Activated naive CD8-positive, alpha-beta T cell treated with anti-CD3 and anti-CD28 coated beads for 36 hours (primary cell): ENCODE measurements at places on chromosomes 1 and 21. TPM values are rescaled to one million over a fixed set of nuclear protein-coding genes. Genes with fewer than 3 reads are reported as not detected.

- DNase-seq, result no peak
Observed at GRCh38 chr1:209229494-209230061, 353.9 kb upstream of the CAMK1G start.

GRCh38 chr1:206502812-206503211 is 4.5 kb upstream of the RASSF5 start:
- DNase-seq, result no peak

DNA sequence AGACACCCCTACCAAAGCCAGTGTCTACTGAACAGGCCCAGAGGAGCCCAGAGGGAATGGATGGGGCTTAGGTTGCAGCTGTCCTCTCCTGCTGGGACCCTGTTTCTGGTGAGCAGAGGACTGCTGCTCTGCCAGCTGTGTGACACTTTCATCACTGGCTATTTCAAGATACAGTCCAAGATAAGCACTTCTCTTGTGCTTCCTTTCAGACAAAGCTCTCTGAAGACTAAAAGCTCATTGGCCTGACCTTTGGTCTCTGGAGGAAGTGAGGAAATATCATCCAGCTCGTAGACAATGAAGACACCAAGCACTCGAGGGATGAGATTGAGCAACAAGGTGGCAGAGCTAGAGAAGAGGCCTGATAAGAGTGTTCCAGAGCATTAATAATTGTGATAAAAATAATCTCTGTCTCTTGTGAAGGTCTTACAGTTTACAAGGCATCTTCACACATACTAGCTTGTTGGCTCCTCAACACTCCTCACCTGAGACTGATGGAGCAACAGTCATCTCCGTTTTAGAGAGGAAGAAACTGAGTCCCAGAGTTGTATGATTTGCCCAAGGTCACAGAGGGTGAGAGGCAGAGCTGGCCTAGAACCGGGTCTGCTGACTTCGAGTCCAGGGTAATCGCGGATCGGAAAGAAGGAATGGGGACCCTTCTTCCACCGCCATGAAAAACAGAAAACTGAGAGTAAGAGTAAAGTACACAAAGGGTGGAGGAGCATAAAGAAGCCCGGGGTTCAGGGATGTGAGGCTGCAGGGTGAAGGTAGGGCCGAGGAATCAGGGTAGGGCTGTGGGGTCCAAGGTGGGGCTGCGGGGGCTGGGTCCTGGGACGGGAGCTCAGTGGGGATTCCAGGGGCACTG is 666 bp downstream of the PAFAH2 start:
- no peak for DNase-seq

GRCh38 chr1:183753464-183753891 is 51.4 kb upstream of the RGL1 start:
- no peak for DNase-seq

- no peak for DNase-seq
Observed at GRCh38 chr1:99755664-99756063, 10.8 kb downstream of the FRRS1 start.

DNA sequence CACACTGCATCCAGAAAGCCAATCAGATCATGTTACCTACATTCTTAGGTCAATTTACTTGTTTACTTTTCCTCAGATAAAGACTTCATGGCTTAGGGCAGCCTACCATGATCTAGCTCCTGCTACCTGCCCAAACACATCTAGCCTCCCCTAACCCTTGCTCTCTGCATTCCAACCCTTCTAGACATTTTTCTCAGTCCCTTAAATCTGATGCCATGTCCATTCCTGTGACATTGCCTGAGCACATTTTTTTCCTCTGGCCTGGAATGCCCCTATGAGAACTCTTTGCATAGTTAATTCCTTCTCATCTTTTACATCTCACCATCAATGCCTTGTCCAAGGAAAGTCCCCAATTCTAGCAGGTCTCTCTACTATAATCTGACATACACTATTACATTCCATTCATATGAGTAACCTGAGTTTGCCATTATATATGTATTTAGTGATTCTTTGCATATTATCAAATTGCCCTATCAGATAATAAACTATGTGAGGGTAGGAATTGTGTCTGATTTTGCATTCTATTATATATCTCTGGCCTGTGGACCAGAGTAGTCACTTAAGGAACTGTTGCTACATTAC is 166.9 kb downstream of the COL11A1 start:
- no peak for DNase-seq

GRCh38 chr1:11790880-11791715 is 14.7 kb downstream of the MTHFR start:
- DNase-seq, result no peak

RASSF5 gene
- 223 TPM for total RNA-seq

FABP3 gene
- not detected for total RNA-seq

B3GALT2 gene
- total RNA-seq, result not detected

MAP3K6 gene
- 4.5 TPM for total RNA-seq

MROH9 gene
- total RNA-seq, result not detected
